ENCODE measurements at places on chromosomes 6 and 20. TPM values are rescaled to one million over a fixed set of nuclear protein-coding genes. Genes with fewer than 3 reads are reported as not detected.

- no peak for DNase-seq
These were observed 104.0 kb downstream of the MTFR2 start for GRCh38 chr6:136146130-136146529.

GRCh38 chr6:158439255-158439654 is 120.6 kb upstream of the TMEM181 start:
- DNase-seq, result no peak

The PHACTR1 gene
- polyA plus RNA-seq, result 0.28 TPM

The KIF13A gene
- not detected for polyA plus RNA-seq

GRCh38 chr6:143685653-143686052 is 7.9 kb downstream of the PHACTR2 start:
- no peak for DNase-seq

- no peak for DNase-seq
These were observed 97.8 kb upstream of the PREP start for GRCh38 chr6:105500693-105501092.

- DNase-seq, result no peak
These were observed 24.5 kb downstream of the PLCG1 start for GRCh38 chr20:41161886-41162285.

The BNIP5 gene
- not detected for polyA plus RNA-seq

The CCND3 gene
- 564 TPM for polyA plus RNA-seq

The ADTRP gene
- 27.3 TPM for polyA plus RNA-seq

- DNase-seq, result no peak
These were observed 12.8 kb upstream of the ILRUN start for GRCh38 chr6:34709386-34709785.

DNA sequence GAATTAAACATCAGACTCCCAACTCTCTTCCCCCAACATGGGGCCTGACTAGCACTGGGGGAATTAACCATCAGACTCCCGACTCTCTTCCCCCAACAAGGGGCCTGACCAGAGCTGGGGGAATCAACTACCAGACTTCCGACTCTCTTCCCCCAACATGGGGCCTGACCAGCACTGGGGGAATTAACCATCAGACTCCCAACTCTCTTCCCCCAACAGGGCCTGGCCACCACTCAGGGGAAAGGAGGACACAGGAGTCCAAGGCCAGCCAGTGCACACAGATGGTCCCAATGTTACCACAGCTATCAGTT is 13.1 kb downstream of the CST7 start:
- no peak for DNase-seq

The PPIL6 gene
- 0.42 TPM for polyA plus RNA-seq

- DNase-seq, result no peak
These were observed 3.5 kb downstream of the C20orf204 start for GRCh38 chr20:64039293-64040160.

- DNase-seq, result no peak
These were observed 1491.7 kb downstream of the GRIK2 start for GRCh38 chr6:102885165-102885564.

GRCh38 chr20:48795732-48796131 is 32.1 kb downstream of the PREX1 start:
- no peak for DNase-seq

GRCh38 chr20:38454556-38455473 is 17.8 kb upstream of the RALGAPB start:
- DNase-seq, result no peak

DNA sequence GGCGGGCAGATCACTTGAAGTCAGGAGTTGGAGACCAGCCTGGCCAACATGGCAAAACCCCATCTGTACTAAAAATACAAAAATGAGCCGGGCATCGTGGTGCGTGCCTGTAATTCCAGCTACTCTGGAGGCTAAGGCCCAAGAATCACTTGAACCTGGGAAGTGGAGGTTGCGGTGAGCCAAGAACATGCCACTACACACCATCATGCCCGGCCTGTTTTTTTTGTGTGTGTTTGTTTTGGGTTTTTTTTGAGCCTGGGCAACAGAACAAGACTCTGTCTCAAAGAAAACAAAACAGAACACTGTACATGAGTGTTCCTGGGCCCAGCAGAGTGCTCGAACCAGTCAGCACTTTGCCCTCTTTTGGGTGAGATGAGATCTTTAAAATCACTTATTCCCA is 159.1 kb downstream of the MTHFD1L start:
- no peak for DNase-seq

DNA sequence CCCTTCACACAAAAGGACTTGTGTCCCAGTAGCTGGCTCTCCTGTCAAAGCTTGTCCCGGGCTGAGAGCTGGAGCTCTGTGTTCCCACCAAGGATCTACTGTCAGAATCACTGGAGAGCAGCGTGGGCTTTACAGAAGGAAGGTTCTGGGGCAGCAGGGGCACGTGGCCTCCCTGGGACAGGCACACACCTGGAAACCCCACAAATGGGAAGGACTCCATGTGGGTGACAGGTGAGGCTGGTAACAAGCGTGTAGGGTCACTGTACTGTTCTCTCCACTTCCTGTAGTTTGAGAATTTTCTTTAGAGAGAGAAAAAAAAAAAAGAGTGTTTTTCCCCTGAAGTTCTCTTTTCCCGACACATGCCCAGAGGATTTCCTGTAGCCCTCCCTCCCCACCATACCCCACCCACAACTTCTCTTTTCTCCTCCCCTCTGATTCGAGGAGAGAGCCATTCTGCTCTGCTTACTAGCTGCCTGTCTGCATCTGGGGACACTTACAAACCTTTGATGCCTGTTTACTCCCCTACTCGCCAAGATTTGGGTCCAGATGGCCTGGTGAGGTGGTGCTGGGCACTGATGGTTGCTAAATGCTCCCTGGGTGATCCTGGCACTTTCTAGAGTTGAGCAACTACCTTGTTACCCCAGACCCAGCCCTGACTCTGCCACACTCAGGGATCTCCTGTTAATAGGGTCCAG is 84.1 kb upstream of the SIRPA start:
- DNase-seq, result no peak

DNA sequence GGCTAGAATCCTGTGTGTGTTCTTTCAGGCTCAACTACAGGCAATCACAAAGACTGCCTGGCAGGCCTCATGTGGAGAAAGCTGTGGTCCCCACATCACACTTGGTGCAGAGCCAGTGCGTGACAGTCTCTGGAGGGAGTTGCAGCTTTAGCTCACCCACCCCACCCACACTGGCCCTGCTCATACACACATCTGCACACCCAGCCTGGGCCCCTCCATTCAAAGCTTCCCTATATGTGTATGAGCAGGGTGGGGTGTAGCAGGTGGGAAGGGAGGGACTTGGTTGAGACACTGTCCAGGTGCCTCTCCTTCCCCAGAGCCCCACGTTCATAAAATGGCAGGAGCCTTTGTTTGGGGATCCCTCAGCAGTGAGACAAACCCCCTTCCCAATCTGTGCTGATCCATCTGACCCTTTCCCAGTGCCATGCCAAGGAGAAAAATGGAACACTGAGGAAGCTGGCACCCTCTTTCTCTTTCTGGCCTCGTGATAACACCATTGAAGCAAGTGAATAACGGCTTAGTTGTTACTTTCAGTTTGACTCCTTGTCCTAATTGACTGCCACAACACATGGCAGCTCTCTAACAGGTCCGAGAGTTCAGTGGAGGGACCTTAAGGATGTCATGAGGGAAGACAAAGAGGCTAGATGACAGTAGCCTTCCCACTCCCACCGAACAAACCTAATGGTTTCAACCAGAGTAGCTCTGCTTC is 53.8 kb upstream of the NRSN1 start:
- no peak for DNase-seq

- no peak for DNase-seq
These were observed 18.2 kb upstream of the NFATC2 start for GRCh38 chr20:51560550-51561307.

DNA sequence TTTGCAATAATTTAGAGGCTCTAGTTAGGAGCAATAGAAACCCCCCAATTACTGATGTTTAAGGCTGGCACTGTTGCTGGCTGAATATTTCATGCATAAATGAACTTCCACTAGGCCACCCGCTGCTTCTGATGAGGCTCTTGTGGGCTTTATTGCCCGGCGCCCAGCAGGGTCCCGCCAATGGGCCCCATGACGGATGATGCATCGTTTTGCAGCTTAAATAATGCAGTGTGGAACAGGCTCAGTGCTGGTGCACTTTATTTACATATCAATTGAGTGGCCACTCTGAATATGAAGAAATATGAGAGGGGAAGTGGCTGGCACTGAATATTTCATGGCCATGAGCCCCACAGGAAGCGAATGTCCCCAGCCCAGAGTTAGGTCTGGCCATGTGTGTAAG is 155.3 kb upstream of the MAFB start:
- no peak for DNase-seq

The TMEM14A gene
- polyA plus RNA-seq, result 55.0 TPM

GRCh38 chr6:155813548-155813947 is 357.9 kb upstream of the NOX3 start:
- DNase-seq, result no peak

The PDE7B gene
- polyA plus RNA-seq, result 0.08 TPM

GRCh38 chr6:33799454-33800113 is 4.2 kb downstream of the MLN start:
- no peak for DNase-seq

The MEA1 gene
- polyA plus RNA-seq, result 76.1 TPM

The PROKR2 gene
- not detected for polyA plus RNA-seq

The CDKN1A gene
- polyA plus RNA-seq, result 2.6 TPM
